ENCODE measurements at places on chromosomes 2 and 18.
A peak's percentile ranks its signal among the peaks of the same experiment; 100 is the strongest.

- DNase-seq, result no peak
Measured at GRCh38 chr18:46402396-46402795, 254.6 kb downstream of the LOXHD1 start.

GRCh38 chr2:69272803-69273471 lies 114.1 kb downstream of the GFPT1 start:
- no peak for DNase-seq

DNA sequence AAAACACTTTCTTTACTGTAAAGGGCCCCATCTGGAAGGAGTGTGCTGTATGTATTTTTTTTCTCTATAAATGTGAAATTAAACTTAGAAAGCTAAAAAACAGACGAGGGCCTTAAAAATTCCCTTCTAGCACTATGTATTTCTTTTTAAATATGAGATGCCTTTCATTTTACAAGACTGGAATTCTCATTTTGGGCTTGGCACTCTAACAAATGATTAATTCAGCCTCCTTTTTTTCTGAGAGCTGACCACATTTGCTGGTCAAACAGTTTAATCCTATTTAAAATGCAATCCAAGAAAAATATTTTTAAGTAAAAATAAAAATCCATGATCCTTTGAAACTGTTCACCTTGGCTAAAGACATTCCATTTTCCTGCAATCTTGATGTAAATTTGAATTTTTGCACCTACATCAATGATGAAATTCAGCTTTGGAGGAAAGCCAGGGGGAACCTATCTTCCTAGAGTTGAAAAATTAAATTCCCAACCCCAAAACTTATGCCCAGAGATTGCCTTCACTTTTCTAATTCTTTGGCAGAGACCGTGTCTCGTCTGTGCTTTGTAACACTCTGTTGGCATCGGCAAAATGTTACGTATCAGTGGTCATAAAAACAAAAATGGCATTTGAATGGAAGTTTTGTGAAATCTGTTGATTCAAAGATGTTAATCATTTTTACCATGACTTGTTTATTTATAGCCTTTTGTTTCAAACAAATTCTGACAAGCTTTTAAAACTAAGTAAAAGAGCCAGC lies 284.5 kb downstream of the ZNF521 start:
- no peak for DNase-seq

- DNase-seq, result peak; percentile 87
Measured at GRCh38 chr2:206442833-206443734, at the start of gene ADAM23. TSS of gene ADAM23 (plus strand) at chr2:206443532. CDS start at chr2:206443867, 335 bp downstream.

DNA sequence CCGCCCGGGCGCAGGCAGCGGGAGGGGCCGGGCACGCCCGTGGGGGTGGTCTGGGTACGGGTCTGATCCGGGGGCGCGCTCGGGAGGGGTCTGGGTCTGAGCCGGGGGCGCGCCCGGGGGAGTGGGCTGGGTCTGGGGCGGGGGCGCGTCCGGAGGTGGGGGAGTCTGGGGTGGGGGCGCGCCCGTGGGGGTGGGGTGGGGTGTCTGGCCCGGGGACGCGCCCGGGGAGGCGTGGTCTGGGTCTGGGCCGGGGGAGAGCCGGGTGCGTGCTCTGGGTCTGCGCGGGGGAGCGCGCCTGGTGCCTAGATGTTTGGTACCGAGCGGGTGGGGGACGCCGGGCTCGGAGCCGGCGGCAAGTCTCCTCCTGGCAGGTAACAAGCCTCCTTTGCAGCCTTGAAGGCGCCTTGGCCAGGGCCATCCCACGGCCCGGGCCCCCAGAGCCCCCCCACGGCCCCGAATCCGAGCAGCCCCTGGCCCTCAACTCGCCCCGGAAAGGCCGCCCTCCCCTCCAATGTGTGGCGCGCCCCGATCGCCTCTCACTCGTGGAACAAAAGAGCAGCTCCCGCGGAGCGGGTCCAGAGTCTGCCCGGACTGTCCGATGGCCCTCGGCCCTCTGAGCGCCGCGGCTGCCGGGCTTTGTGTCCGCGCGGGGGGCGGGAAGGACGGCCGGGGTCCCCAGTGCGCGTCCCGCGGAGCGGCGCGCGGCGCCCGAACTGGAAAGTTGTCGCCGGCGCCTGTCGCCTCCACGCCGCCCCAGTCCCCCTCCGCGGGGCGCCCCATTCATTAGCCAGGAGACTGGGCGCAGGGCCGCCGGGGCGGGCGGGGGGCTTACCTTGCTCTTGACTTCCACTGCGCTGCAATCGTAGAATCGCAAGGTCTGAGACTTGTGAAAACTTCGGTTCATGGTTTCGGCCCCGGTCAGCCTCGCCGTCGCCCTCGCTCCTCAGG lies 595 bp downstream of the PARD6G start:
- DNase-seq, result no peak

- DNase-seq, result no peak
Measured at GRCh38 chr2:214742119-214742518, 67.4 kb downstream of the BARD1 start.
